ENCODE measurements at places on chromosomes 1 and 21.

GRCh38 chr1:172517081-172517480 lies 15.9 kb upstream of the SUCO start:
- no peak for DNase-seq

GRCh38 chr1:9275161-9275560 lies 17.5 kb upstream of the SPSB1 start:
- DNase-seq = no peak

GRCh38 chr1:243734308-243734695 lies 115.7 kb downstream of the AKT3 start:
- no peak for DNase-seq

DNA sequence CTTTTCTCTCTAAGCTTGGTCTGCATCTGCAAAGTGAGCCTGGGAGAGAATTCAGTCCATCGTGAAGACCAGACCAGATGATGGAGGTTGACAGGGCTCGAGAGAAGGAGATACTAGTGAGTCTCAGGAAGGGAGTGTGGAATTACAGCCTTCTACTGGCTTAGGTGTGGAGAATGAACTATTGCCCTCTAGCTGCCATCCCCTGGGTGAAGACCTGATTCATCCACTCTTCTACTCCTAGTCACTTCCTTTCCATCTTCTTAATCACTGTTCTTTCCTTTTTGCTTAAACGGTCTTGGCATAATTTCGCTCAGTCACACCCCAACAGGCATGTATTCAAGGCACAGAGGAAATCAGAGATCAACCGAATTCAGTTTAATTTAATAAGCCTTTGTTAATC lies 34.0 kb upstream of the HSD17B7 start:
- no peak for DNase-seq

DNA sequence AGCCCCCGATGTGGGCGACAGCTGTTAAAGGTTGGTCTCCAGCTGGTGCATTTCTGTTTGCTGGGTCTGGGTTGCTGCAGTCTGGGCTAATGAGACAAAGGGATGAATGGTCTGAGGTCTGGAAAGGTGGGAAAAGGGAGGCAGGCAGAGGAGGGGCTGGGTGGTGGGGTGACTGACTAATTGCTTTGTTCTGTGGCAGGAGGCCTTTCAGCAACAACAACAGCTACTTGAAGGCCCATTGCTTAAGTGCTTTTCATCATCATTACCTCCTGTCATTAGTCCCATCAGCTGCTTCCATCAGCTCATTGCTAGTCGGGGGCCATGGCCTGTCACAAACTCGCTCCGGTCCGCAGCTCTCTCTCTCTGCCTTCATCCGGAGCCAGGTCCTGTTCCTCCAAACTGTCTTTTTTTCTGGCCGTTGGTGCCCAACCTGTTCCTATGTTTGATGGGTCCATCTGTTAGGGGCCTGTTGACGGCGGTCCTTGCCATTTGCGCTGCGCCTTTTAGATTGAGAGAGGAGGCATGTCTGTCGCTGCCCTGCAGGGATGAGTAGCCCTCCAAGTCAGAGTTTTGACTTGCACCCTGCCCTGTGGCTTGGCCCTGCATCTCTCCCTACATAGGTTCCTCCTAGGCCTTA lies 105.6 kb upstream of the PLXNA2 start:
- DNase-seq = no peak

- no peak for DNase-seq
Measured at GRCh38 chr1:245715291-245715701, 560.5 kb downstream of the KIF26B start.

DNA sequence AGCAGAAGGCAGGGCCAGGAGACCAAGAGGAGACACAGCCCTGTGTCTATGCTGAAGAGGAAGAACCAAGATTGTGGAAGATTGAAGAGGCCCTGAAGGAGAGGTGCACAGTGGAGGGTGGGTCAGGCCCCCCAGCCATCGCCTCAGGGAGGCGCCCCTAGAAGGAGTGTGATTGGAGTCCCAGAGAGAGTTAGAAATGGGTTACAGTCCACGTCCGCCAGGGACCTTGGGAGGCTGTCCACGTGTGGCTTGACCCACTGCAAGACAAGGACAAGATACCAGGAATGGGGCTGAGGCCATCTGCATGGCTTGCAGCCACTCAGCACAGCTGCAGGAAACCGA lies 375.1 kb downstream of the NPHP4 start:
- DNase-seq = no peak

GRCh38 chr21:16568244-16568643 lies 838.5 kb downstream of the USP25 start:
- no peak for DNase-seq

DNA sequence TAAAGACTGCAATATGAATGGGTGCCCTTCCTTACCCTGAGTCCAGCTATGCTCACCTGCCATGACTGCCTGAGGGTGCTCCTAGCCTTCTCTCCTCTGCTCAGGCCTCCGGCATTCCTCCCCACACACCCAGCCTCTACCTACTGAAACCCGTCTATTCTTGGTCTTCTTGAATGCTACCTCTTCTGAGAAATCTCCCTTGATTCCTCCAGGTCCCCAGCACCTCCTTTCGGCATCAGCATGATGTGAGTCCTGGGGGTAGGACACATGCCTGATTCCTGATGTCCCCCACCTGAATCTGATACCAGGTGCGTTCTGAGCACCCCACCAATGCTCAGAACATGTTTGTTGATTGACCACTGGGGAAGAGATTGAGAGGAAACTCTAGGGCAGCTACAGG lies 8.6 kb downstream of the LDLRAD1 start:
- DNase-seq = no peak

GRCh38 chr1:10561955-10562354 lies 87.2 kb downstream of the PEX14 start:
- DNase-seq = no peak

- DNase-seq = no peak
Measured at GRCh38 chr21:31992391-31992790, 119.6 kb downstream of the HUNK start.

Measured in COR-L47 (cell line).